CD4-positive, alpha-beta T cell (primary cell): ENCODE measurements at places on chromosomes 16 and 17.

- DNase-seq = no peak
Measured at GRCh38 chr17:62644487-62645173, 17.2 kb downstream of the MRC2 start.

DNA sequence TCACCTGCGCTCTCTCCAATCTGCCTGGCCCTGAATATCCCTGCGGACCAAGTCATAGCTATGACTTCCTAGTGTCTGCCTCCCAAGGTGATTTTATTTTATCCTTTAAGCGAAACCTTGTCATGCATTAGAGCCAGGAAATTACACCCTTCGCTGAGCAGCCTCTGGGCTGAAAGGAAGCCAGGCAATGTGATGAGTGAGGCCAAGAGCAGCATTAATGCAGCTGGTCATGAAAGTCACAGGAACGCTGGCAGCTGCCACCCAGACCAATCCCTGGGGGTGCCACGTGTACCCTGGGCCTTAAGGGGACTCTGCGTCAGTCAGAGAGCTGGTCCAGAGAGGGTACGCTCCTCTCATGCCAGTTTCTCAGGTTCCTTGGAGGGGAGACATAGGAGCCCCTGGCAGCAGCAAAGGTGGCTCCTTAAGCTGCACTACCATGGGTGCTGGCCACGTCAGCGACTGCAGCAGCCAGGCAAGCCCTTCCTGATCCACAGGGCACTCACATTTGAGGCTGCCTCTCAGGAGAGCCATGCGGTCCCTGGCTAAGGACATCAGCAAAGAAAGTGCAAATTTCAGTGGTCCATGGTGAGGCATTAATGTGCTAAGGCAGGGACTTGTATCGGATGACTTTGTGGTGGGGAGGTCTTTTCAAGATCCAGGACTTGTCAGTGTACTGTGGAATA lies 42.7 kb upstream of the WSCD1 start:
- DNase-seq = no peak

DNA sequence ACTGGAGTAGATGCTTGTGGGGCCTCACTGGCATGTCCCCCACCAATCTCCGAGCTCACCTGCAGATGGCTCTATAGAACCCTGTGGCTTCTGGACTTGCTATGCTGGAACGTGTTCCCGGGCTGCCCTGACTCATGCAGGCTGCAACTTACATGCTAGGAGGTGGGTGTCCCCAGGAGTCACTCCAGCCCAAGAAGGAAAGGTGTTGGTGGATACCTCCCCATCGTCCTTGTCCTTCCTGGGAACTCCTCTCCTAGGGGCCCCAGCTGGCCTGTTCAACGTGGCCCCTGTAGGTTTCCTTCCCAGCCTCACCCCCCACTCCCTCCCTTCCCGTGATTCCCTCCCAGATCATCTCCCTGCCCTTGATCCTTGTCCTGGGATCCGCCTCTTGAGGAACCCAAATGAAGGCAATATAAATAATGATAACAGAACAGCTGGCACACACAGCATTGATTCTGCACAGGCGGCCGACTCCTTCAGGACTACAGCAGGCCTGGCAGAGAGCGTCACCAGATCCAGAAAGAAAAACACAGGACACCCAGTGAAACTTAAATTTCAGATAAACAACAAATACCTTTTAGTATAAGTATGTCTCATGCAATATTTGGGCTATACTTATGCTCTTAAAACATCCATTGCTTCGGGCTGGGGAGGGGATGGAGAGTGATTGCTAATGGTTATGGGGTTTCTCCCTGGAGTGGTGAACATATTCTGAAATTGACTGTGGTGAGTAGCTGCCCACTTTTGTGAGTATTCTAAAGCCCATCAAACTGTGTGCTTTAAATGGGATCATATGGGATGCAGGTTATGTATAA lies 221.1 kb upstream of the GSE1 start:
- no peak for DNase-seq

DNA sequence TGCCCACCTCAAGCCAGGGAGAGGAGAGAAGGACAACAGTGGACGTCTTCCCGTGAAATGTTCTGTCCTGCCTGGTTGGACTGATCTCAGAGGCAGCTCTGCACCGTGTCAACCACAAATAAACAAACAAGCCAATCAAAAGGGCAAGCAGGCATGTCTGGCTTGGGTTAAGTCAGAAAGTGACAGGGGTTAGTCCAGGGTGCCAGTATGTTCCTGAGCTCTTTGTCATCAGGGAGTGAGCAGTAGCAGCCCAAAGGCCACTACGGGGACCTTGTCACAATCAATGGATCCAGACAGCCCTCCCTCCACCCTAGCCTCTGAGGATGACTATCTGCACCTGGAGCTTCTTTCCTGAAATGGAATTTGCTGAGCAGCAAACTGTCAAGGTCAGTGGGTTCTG lies 35.0 kb downstream of the CNGB1 start:
- DNase-seq = no peak

DNA sequence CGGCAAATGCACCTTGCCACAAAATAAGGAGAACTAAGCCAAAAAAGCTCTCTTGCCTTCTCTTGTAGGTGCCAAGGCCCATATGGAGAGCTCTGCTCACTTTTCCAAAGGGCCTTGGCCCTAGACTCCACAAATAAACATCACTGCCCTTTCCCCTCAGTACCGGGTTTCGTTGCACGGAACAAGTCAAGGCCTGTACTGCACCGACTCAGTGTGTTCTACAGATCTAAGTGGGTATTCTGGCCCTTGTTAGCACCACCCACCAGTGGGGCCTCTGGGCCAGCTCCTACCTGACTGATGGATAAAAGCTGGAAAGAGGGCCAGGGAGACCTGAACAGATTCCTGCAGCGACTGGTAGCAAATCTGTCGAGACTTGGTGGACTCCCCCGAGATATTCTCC lies 43.7 kb upstream of the GSG1L start:
- no peak for DNase-seq

DNA sequence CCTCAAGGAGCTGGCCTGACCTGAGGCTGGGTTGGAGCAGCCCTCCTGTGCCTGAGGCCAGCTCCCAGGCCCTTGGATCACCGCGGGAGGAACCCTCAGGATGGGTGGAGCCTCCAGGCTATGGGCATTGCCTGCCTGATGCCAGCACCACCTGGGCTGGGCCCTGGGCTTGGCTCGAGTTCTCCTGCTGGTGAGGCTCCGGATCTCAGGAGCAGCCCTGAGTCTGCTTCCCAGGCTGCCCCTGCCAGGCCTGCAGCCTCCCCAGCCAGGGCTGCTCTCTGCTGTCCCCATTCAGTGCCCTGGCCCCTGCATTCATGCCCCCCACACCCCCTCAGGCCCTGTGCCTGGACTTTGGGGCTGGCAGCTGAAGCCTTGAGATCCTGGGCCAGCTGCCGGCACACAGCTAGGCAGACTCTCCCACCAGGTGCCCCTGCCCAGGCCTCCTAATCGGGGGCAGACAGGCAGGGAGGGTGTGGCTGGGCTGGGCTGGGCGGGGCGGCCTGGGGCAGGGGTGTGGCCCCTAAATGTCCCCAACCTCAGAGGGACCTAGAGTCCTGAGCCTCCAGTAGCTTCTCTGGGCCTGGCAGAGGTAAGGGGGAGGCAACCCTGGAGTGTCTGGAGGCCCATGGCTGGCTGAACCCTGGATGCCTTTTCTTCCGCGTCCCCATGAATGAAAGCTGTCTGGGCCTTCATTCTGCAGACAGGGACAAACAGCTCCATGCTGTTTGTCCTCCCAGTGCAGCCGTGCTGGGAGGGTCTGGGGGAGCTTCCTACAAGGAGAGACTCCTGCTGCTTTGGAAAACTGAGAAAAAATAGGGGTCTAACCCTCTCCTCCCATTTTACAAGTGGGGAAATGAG lies 1.1 kb upstream of the PIGQ start:
- DNase-seq = no peak

DNA sequence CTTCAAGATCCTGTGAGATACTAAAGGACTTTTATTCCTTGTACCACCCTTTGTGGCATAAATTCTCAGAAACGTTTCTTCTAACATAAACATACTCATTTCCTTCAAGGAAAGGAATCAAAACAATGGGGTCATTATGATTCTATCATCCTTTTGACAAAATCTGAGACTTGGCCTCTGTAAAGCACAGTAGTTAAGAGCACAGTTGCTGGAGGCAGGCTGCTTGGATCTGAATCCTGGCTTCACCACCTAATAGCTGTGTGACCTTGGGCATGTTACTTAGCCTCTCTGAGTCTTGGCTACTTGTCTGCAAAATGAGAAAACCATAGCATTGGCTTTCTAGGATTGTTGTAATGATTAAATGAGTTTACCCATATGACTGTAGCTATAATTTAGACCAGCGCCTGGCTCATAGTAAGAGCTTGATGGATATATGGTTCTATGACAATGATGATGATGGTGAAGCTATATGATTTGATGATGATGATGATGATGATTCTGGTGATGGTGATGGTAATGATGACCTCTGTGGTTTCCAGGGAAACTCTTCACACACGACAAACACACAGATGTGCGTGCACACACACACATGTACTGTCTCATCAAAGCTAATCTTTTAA lies 6.1 kb upstream of the KRT31 start:
- no peak for DNase-seq

DNA sequence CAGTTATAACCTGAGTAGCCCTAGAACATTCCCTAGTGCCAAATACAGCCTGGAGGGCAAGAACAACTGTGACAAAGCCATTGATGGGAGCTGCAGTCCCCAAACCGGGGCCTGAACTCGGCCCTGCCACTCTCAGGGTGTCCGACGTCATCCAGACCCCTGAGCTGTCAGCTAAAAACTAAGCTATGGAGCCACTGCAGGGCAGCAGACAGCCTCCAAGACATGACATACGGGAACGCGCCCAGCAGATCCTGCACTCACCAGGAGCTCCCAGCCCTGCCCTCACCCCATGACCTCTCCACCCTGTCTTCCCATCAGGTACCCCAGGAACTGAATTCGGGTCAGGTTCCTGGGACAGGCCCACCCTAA lies 28.4 kb downstream of the KDM8 start:
- no peak for DNase-seq

DNA sequence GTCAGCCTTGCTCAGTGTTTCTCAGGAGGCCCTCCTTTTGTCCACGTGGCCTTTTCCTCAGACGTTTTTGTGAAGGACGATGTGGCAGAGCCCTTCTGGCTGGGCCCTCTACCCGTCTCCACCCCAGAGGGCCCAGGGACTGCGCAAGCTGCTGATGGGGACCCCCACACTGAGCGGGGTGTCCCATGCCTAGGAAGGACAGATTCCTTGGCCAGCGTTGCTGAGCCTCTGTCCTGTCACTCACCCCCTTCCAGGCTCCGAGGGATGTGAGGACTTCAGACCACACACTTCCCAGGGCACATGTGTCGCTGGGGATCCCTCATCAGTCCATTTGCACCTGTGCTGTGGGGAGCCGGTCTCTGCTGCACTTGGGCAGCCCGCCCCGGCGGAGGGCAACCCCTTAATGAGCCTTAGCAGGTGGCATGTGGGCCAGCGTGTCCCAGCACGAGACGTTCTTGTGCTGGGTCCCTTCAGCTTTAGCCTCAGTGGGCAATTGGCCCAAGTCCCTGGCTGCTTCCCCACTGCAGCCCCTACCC lies 48.3 kb downstream of the NT5M start:
- no peak for DNase-seq

GRCh38 chr17:1957037-1957436 lies 68.1 kb downstream of the RTN4RL1 start:
- no peak for DNase-seq

GRCh38 chr17:73564843-73565242 lies 79.4 kb downstream of the SDK2 start:
- no peak for DNase-seq

DNA sequence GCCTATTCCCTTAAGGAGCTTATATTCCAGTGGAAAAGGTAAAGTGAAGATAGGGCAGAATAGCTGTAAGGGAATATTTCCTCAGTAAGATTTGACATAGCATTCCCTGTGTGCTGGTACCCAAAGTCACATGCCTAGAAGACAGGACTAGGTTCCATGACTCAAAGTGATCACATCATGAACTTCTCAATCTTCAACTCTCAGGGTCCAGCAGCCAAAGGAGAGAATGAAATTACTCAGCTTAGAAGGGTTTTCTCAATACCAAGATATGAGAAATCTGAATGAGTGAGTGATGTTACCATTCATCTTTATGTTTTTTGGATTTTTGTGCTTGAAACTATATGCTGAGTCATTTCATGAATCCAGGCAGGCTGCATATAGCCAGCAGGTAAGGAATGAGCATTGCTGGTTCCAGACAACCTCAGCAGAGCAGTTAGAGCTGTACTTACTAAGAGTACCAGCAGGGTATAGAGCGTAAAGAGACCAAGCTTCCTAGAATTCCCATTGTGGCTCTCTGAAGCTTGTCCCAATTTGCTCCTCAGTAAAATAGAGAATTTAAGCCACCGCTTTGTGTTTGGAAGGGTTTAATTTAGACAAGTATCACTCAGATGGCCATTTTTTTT lies 91.1 kb downstream of the ANKFN1 start:
- no peak for DNase-seq

GRCh38 chr17:75832164-75832651 lies 12.0 kb downstream of the UNC13D start:
- DNase-seq = peak; percentile 76

GRCh38 chr16:31354394-31355291 lies at the start of gene ITGAX:
Gene ITGAX (plus strand): TSS chr16:31355176. CDS start chr16:31355255, 79 bp downstream.
- peak; percentile 77 for DNase-seq

DNA sequence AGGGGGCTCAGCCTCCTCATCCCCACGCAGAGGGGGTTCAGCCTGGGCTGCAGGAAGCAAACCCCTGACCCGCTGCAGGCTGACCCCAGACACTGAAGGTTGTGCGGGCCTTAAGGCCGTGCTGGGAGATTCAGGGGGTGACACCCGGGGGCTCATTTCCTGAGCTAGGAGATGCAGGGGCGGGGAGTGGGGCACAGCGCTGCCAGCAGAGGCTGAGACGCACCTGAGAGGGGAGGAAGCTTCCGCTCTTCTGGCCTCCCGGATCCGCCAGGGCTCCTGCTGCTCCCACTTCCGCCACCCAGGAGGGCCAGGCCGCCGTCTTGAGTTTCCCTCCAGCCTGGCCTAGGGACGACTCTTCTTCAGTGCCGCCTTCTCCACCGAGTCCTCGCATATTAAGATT lies 173.2 kb upstream of the FOXF1 start:
- no peak for DNase-seq

- DNase-seq = no peak
Measured at GRCh38 chr17:46745376-46745775, 73.1 kb downstream of the WNT3 start.

- peak; percentile 17 for DNase-seq
Measured at GRCh38 chr17:19417611-19418010, 6.6 kb downstream of the RNF112 start.

DNA sequence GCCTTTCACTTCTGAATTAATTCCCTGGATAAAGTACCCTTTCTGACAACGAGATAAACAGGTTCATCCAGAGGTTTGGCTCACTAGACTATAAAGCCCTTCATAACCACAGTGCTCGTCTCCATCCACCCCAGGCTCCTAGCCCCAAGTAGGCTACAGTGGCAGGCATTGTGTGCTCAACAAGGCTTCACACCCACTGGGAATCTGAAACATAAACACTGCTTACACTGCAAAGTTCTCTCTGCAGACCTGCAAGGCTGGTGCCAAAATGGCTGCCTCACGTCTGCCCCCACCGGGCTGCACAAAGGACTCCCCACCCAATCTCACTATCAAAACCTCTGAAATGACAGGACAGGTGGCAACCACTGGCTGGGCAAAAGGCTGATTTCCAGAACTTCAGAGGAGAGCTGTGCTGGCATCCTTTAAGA lies 5.1 kb upstream of the HLF start:
- DNase-seq = no peak
